ENCODE measurements at places on chromosomes 2 and 18.
A peak's percentile ranks its signal among the peaks of the same experiment; 100 is the strongest.

- no peak for DNase-seq
Observed at GRCh38 chr18:41814651-41815050, 140.4 kb upstream of the PIK3C3 start.

GRCh38 chr2:144325086-144325485, 194.8 kb downstream of the ZEB2 start:
- DNase-seq: peak; percentile 46

DNA sequence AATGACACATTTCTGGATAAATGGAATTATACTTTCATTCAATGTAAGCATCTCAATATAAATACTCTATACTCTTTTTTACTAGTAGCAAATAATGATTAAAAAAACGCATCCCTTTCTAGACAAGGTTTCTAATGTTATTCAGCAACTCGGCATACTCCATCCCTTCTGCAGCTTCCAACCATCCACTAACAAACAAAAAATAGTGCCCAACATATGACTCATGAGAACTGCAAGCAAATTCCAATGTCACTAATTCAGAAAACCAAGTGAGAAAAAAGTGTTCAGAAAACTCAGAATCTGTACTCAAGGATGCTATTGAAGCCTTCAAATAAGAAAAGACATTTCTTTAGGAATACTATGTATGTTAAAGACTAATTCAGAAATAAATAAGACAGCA, 140.0 kb downstream of the BAZ2B start:
- DNase-seq: no peak

DNA sequence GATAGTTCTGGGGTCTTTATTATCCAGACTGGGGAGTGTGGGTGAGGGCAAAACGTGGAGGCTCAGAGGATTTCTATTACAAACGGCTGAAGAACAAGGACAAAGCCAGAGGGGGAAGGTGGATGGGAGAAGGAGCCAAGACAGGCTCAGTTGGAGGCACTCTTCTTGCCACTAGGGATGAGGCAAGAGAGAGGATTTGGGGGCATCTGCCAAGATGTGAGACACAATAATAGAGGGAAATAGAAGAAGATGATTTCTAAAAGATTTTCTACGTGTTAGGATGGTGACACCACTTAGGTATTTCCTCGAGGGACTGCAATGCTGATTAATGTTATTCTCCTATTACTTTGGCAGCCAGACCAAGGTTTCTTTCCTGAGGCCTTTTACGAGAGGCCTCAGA, 71.8 kb downstream of the APOB start:
- DNase-seq: no peak

- DNase-seq: no peak
Observed at GRCh38 chr2:30871980-30872789, 64.9 kb upstream of the CAPN13 start.

DNA sequence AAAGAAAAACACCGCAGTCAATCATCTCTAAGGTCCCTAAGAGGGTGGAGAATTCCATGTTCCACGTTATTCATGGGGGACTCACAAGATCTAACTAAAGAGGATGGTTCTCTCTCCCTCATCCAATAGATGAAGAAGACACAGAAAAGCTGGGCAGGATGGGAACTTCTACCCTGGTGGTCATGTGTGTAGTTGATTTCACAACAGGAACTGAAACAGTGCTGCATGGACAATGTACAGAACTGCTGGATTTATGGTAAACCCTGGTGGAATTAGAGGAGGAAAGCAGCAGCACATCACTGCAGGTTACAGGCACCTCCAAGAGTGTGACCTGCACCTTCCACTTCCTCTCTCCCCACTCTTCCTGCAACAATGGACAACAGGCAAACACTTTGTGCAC, 31.4 kb downstream of the FECH start:
- no peak for DNase-seq

- DNase-seq: no peak
Observed at GRCh38 chr2:176763851-176764404, 448.7 kb upstream of the HNRNPA3 start.

DNA sequence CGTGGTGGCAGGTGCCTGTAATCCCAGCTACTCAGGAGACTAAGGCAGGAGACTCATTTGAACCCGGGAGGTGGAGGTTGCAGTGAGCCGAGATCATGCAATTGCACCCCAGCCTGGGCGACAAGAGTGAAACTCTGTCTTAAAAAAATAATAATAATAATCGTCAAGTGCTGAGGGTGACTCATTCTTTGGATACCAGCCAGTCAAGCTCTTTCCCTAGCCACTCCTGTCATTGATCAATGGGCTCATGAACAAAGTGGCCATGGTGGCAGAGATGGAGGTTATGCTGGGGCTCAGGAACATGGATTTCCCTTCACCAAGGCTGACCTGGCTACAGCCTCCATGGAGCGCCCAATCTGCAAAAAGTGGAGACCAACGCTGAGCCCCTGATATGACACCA, 94.5 kb upstream of the HAAO start:
- DNase-seq: no peak

- no peak for DNase-seq
Observed at GRCh38 chr18:63155910-63156773, 163.4 kb downstream of the BCL2 start.

- DNase-seq: no peak
Observed at GRCh38 chr2:120878970-120879369, 143.3 kb downstream of the GLI2 start.

- no peak for DNase-seq
Observed at GRCh38 chr2:160397530-160397865, 96.1 kb downstream of the RBMS1 start.

DNA sequence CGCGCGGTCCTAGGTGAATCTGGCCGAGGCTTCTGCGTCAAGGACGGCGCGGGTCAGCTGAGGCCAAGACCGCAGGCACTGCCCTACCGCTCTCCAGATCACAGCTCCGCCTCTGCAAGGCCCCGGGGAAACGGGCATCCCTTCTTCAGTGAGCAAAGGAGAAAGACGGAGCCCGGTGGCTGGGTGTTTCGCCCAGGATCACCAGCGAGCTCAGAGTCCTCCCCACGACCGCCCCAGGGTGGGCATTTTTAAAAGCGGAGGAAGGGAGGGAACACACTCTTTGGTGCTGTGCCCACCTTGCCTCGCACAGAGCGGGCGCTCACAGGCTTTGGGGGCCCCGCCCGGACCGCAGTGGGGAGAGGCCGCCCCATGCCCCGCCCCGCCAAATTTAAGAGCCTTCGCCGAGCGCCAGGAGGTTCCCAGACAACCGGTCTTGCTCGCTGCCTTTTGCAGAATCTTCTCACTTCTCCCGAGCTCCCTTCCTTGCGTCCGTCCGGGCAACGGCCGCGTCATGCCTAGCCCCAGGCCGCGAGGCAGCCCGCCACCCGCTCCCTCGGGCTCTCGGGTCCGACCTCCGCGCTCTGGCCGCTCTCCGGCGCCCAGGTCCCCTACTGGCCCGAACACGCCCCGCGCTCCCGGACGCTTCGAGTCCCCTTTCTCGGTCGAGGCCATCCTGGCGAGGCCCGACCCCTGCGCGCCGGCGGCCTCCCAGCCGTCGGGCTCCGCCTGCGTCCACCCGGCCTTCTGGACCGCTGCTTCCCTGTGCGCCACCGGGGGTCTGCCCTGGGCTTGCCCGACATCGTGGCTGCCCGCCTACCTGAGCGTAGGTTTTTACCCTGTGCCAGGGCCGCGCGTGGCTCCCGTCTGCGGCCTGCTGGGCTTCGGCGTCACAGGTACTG, at the start of gene NOTO:
Gene NOTO (plus strand): TSS at position 419 of the 899 bp plus-strand sequence. CDS start 93 bp downstream, at position 512.
- peak; percentile 66 for DNase-seq

DNA sequence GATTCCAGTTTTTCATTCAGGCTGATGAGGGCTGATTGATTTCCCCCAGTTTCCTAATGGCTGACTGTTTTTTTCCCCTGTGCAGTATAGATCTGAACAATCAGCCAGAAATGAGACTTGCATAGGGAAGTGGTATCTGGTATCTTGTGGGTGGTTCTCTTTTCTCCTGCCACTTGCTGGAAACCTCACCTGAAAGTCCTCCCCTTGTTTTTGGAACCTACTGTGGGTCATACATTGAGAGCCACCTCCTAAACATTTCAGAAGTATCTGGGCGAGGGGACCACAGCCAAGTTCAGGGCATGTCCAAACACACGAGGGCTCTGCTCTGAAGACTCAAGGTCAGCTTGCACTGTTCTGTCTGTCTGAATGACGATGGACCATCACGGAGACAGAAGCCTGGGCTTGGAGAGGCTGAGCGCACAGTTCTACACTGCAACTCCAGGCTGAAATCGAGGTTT, 19.3 kb downstream of the ALPK2 start:
- DNase-seq: no peak

DNA sequence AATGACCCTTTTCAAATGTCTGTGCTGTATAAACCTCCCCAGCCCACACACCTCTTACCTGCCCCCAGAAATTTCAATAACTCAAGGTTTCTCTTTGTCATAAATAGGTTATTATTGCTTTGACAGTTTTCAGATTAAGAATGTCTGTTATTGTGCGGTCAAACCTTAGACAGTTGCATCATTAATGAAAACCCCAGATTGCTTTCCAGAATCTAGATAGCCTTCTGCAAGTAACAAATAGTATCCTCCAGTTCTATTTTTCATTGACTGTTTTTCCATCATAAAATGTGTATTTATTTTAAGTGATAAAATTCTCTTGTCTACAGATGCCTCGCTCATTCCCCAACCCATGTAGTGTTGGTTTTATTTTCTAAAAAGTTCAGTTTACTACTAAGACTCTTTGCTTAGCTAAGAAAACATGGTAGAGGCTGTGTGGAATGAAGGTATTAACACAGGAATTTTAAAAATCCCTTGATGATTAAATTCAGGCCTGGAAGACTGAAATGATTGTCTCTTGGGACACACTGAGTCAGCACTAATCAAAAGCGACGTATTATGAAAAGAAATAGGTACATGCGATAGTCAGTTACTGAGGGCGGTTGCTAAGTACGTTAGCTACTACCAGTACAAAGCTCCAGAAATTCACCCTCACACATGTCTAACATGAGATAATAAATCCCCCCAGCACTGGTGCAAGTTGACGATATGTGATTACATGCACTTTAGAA, 38.4 kb upstream of the ITGAV start:
- DNase-seq: no peak

DNA sequence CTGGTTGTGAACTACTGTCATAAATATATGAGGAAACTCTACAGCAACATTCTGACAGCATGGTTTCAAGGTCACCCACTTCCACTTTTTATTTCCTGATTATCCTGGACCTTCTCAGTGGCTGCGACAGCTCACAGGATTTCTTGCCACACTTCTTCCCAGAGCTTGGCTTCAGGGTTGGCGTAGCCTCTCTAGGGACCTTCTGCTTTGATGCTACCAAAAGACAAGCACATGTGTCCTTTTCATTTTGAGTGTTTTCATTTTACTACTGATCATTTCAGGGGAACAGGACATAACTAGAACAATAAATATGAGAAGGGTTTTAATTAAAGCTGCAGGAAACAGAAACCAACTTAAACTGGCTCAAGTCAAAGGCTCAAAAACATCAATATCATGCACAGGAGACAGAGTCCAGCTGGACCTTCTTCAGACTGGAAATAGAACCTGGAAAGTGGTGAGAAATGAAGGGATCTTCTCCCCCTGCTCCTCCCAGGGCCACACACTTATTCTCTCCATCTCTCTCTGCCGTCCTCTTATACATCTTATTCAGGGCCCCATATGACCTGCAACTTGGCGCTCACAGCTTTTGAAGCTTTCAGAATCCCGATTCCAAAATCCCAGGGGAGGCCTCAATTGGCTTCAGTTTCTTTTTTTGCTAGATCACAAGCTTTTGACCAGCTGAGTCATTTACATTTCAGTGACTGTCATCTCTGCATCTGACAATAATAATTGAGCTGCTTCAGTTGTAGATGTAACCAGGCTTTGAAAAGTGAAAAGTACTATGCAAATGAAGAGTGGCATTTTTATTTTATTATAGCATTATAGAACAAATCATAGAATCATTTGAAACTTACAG, 9.7 kb downstream of the VIT start:
- DNase-seq: no peak

DNA sequence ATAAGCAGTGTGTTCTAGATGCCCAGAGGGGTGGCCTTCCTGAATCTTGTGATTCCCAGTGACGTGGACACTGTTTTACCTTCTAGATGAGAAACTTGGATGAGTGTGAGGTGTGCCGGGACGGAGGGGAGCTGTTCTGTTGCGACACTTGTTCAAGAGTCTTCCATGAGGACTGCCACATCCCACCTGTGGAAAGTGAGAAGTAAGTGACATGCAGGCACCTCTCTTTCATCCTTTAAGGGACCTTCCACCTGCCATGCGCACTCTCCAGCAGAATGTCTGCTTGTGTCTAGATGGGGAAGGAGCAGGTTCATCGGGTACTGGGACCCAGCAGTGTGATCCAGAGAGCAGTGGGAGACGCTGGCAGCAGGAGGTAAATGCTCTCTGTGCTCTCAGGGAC, 16.0 kb upstream of the SP100 start:
- no peak for DNase-seq

GRCh38 chr2:152743002-152743401, 24.6 kb downstream of the ARL6IP6 start:
- DNase-seq: no peak
